CD4-positive, alpha-beta T cell treated with Interleukin-4 for 1 hour (primary cell): ENCODE measurements at places on chromosomes 11 and 22.

DNA sequence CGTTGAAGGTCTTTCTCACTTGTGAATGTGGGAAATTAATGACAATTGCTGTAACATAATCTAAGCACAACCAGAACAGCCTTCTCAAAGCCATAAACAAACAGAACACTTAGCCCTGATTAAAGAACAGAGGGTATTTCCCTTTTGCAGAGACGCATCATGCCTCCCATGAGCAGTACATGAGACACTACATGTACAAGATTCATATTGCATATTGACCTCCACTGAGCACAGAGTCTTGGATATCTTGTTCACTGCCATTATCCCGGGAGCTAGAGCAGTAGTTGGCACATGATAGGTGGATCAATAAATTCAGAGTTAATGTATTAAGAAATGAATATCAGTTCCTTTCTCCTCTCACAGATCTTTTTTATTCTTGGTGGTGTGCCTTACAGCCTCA, 1194.3 kb upstream of the TENM4 start:
- DNase-seq, result no peak

- DNase-seq, result no peak
These were observed 66.4 kb downstream of the DGCR2 start for GRCh38 chr22:19055801-19056200.

GRCh38 chr11:44538375-44539054, 26.9 kb upstream of the CD82 start:
- peak; percentile 73 for DNase-seq

GRCh38 chr11:124079631-124080326, 35.5 kb upstream of the VWA5A start:
- DNase-seq, result no peak
